ENCODE measurements at places on chromosomes 7 and 10.

DNA sequence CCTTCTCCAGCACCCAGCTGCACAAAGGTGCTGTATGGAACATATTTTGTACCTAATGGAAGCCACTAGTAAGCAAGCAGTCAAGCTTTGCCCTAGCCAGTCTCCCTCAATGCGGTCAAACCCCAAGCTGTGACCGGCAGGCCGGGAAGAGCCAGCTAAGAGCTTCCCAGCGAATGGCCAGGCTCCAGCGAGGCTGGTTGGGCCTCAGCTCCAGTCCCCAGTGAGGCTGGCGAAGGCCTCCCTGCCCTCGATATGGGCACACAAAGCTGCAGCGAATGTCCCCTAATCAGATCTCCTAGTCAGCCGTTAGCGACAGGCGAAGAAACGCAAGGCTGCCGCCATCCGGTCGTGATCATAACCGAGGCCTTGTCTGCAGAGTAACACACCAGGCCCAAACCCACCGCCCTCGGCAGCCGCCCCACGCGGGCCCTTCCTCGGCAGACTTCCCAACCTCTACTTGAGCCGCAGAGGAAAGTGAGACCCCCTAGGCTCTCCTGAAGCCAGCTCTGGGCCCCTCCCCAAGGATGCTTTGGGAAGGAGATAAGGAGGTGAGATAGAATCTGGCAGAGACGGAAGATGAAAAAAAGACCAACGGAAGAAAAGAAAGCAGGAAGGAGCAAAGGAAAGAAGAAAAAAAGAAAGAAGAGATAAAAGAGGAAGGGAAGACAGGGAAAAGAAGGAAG lies 3.1 kb upstream of the HOXA9 start:
- H3K4me1 ChIP-seq = peaks cover 49% of the 10 kb centered on the region
- H3K4me3 ChIP-seq = no peak overlapping the region
- peak; percentile 59 for DNase-seq
- H3K27ac ChIP-seq = peak overlapping the region; percentile 30

- H3K4me1 ChIP-seq = peaks cover 6% of the 10 kb centered on the region
- no peak overlapping the region for H3K27ac ChIP-seq
- H3K36me3 ChIP-seq = no peaks in the 10 kb centered on the region
Observed at GRCh38 chr10:3245395-3245794, 72.8 kb upstream of the PITRM1 start.

DNA sequence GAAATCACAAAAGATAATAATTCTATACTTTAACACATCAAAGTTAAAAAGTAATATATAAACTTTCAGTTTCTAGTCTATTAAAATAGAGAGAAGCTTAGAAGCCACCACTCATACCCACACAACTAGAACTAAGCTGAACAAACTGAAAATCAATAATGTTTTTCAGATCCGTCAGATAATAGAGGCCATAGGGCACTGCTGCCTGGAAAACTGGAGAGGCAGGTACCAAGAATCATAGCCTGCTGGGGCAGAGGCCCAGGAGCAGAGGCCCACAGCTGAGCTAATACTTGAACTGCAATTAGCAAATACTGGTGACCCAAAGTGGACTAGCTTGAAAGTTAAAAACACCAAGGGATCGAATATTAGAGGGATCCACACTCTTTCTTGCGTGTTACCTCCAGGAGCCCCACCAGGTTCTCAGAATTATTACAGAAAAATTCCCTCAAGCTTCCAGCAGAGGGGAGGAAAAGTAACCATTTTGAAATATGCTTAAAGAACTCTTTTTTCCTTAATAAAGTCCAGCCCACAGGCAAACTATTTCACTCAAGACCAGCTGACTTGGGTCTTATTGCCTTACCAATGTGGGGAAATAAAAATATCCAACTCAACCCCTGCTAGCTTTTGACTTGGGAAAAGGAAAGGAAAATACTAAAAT lies 774.1 kb upstream of the IGFBP3 start:
- H3K27me3 ChIP-seq = no peaks in the 10 kb centered on the region
- no peak for DNase-seq
- no peak overlapping the region for H3K27ac ChIP-seq

- H3K27ac ChIP-seq = no peak overlapping the region
- H3K27me3 ChIP-seq = no peaks in the 10 kb centered on the region
- H3K36me3 ChIP-seq = no peaks in the 10 kb centered on the region
- H3K4me3 ChIP-seq = no peak overlapping the region
Observed at GRCh38 chr10:18000601-18001000, 48.9 kb downstream of the SLC39A12 start.

DNA sequence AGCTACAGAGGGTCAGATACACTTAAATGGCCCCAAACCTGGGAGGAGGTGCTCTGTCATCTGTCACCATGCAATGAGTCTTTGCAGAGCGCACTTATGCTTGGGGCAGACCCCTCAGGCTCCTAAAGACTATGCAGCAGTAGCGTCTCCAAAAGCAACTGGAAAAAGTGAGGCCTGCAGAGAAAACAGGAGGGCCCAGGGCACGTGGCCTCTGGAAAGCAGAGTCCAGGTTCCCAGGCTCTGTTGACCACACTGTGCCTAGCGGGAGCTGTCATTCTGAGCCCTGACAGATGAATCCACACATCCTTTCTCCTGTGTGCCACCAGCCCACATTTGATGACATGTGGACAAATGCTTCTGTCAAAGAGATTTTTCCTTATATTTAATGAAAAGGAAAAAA lies 66.4 kb downstream of the MINDY4 start:
- DNase-seq = no peak
- no peaks in the 10 kb centered on the region for H3K4me1 ChIP-seq
- H3K27me3 ChIP-seq = no peaks in the 10 kb centered on the region

DNA sequence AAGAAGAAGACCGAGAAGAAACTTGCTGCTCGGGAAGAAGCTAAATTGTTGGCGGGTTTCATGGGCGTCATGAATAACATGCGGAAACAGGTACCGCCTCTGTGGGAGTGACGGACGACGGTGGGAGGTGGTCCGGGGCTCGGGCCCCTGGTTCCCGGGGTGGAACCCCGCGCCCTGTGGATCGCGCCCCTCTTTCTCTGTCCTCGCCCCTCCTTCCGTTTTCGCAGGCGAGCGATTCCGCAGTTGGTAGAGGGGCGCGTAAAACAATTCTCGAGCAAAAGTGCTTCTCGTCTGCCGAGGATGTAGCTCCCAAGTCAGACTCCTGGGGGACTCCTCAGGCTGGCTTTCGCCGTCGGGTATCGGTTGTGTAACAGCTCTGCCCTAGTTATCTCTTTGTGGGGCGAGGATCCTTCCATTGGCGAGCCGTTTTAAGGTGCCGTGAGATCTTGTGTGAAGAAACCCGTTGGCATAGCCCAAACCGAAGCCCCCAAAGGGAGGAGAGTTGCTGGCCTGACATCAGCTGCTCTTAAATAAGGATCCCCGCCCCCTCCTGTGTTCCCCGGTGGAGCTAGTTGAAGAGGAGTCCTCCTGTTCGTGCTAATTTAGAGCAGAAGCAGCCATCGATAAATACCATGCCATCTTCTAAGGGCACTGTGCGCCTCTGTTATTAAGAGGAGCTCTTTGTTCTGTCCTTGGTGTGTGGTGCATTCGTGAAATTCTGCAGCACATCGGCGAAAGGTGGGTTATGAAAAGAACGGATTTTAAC lies 655 bp downstream of the KLHL7 start:
- H3K27me3 ChIP-seq = no peaks in the 10 kb centered on the region
- peak overlapping the region; percentile 97 for H3K4me3 ChIP-seq

DNA sequence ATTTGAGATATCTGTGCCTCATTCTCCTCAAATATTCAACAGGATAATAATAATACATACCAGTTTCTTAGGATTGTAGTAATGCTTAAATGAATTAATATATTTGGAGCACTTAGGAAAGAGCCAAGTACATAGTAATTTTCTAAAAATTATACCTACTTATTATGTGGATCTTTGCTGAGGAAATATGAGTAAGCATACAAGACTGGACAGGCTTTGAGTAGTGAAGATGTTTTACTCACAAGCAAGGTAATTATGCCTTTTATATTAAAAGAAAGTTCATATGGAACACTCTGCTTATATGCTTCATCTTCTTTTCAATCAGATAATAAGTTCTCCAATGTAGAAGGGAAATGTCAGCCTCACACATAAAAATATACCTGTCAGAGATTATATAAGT lies 337.5 kb upstream of the KAT6B start:
- H3K4me3 ChIP-seq = no peak overlapping the region
- no peak overlapping the region for H3K27ac ChIP-seq
- peaks cover 15% of the 10 kb centered on the region for H3K36me3 ChIP-seq
- H3K4me1 ChIP-seq = peaks cover 4% of the 10 kb centered on the region

All from activated T-cell treated with anti-CD3 and anti-CD28 coated beads, Interleukin-2, amount 50 U/mL, for 24 hours (primary cell).